ENCODE measurements at places on chromosomes 6 and 20.

DNA sequence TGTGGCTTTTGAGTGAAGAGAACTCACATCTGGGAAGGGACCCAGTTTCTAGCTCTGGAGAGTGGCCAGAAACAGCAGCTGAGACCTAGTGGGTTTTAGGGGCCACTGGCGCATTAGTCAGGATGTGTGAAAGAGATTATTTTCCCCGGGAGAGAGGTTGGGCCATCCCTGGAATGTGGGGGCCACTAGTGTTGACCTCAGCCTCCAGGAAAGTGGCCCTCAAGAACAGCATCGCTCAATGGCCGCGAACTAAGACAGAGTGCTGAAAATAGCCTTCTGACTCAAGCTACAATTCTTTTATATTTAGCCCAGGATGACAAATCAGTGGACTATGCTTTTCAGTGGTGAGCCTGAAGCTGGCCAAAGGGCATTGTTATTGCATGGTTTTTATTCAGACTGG lies 210.4 kb upstream of the RNF24 start:
- DNase-seq: no peak

- peak; percentile 15 for DNase-seq
These were observed 1.1 kb downstream of the FBXO30 start for GRCh38 chr6:145813285-145814034.

DNA sequence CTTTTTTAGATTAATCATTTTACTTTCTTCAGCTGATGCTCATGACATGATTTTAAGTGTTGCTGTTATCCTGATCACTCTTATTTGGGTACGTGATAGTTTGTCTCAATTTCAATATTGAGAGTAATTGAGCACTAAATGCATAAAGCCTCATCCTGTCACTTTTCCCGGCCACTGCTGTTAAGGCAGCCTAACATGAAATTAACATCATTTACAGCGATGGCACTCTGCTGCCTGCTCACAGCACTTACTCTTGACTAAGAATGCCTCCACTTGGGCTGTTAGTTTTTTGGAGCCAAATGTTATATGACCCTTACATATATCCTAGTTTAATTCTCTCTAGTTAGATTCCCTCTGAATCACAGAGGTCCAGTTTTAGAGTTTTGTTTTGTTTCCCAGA lies 107.3 kb downstream of the SLX4IP start:
- DNase-seq: no peak

- no peak for DNase-seq
These were observed at the start of gene ADA for GRCh38 chr20:44651684-44652423. TSS of gene ADA (minus strand) at chr20:44651699. CDS start at chr20:44651607, 92 bp downstream.

DNA sequence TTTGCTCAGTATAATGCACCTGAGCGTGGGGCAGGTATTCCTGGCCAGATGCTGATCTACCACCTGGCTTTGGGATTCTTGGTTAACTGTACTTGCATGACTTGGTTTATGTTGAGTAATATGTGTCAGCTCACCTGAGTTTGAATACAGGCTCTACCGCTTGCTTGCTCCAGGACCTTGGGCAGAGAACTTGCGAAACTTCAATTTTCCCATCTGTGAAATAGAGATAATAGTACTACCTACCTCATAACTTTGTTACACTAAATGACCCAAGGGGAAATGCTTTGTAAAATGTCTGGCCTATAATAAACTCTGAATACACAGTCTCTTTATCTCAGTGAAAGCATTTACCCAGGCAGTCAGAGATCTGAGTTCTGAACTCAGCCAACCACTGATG lies 51.8 kb downstream of the SCAND1 start:
- DNase-seq: no peak

- DNase-seq: no peak
These were observed 646 bp downstream of the HMGA1 start for GRCh38 chr6:34237316-34237721.

Measured in SIG-M5 (cell line).